ENCODE measurements at places on chromosomes 2 and 18. TPM values are rescaled to one million over a fixed set of nuclear protein-coding genes. Genes with fewer than 3 reads are reported as not detected.

The DNAJC5G gene
- not detected for total RNA-seq

GRCh38 chr18:79935098-79935480 lies 16.4 kb downstream of the SLC66A2 start:
- no peak for DNase-seq
- no peak overlapping the region for H3K27ac ChIP-seq
- H3K36me3 ChIP-seq = no peaks in the 10 kb centered on the region
- H3K4me1 ChIP-seq = no peaks in the 10 kb centered on the region
- H3K27me3 ChIP-seq = no peaks in the 10 kb centered on the region

The OBSL1 gene
- total RNA-seq = 69.2 TPM

The POTEF gene
- total RNA-seq = 4.2 TPM

GRCh38 chr2:82825410-82826090 lies 1633.5 kb downstream of the SUCLG1 start:
- no peak for DNase-seq
- H3K27ac ChIP-seq = no peak overlapping the region
- no peaks in the 10 kb centered on the region for H3K27me3 ChIP-seq
- no peaks in the 10 kb centered on the region for H3K4me1 ChIP-seq

GRCh38 chr2:66730441-66730840 lies 295.5 kb downstream of the MEIS1 start:
- H3K36me3 ChIP-seq = no peaks in the 10 kb centered on the region
- H3K27me3 ChIP-seq = no peaks in the 10 kb centered on the region
- no peaks in the 10 kb centered on the region for H3K4me1 ChIP-seq
